DMS53 (cell line): ENCODE measurements at places on chromosomes 13 and 19.

- DNase-seq = peak; percentile 75
Measured at GRCh38 chr19:2477141-2477710, 1.3 kb downstream of the GADD45B start.

DNA sequence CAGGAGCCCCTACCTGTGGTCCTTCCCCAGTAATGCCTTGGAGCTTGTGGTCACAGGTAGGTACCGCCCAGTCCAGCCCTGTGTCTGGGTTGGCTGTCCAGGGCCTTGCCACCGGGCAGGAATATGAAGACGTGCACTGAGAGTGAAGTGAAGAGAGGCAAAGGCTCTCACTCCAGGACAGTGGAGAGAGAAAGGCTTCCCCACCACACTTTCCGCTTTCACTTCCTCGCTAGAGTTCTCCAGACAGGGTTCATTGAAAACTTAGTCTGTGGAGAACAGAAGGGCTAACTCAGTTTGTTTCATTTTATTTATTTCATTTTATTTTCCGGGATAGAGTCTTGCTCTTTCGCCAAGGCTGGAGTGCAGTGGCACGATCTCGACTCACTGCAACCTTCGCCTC, 14.2 kb downstream of the FCAR start:
- DNase-seq = no peak

GRCh38 chr19:48480558-48481500, 11.7 kb downstream of the CYTH2 start:
- peak; percentile 84 for DNase-seq

DNA sequence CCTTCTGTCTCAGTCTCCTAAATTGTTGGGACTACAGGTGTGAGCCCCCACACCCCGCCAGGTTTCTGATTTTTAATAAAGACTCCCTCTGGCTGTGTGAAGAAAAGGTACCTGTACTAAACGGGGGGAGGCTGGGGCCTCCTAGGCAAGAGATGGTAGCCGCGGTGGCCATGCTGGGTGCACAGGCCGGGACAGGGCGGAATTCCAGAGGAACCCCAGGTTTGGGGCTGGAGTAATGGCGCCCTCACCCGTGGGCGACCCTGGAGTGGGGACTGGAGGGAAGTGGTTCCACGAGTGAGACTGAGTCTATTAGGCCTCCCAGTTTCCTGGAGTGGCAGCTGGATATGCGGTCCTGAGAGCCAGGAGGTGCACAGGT, 1.6 kb upstream of the CBARP start:
- DNase-seq = no peak

DNA sequence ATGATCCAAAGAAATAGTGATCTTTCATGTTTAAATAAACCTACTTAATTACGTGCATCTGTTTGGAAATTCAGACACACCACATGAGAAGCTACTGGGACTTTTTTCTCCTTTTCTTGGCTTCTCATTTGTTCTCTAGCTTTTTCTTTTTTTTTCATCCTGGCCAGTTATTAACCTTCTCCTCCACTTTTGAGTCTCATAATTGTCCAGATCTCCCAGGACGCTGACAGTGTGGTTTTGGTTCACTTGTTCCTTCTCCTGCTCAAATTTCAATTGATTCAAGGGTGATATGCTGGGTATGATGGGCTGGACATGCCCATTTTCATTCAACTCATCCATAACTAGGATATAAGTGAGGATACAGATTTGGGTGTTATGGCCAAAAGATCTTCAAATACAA, 152.3 kb downstream of the TM9SF2 start:
- no peak for DNase-seq

DNA sequence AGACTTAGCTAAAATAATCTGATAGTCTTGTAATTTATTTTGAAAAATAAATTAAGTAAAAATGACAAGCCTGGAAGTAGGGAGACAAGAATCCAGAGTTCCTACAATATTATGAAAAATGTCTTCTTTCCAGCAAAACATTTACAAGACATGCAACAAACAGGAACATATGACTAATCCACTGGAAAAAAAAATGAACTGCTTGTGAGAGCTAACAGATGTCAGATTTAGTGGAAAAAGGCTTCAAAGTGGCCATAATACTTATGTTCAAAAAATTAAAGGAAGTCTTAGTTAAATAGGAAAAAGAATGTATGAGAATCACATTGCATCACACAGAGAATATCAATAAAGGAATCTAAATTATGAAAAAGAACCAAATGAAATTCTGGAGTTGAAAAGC, 2082.0 kb upstream of the PCDH20 start:
- DNase-seq = no peak

- no peak for DNase-seq
Measured at GRCh38 chr19:29538146-29538545, 12.4 kb downstream of the VSTM2B start.

DNA sequence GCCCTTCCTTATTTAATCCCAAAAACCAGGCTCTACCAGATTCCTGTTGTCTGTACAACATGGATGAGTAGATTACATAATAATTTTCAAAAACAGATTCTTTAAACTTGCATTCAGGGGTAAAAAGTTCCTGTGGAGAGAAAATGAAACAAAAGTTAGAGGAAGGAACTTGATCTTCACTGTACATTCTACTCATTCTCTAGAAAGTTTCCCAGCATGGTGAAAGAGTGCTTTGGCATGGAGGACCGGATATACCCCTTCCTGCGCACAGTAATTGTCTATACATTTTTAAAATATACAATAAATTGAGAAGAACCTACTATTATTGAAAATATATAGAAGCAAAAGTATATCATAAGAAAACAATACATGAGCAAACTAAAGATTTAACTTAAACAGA, 274.2 kb downstream of the ITGBL1 start:
- DNase-seq = no peak

DNA sequence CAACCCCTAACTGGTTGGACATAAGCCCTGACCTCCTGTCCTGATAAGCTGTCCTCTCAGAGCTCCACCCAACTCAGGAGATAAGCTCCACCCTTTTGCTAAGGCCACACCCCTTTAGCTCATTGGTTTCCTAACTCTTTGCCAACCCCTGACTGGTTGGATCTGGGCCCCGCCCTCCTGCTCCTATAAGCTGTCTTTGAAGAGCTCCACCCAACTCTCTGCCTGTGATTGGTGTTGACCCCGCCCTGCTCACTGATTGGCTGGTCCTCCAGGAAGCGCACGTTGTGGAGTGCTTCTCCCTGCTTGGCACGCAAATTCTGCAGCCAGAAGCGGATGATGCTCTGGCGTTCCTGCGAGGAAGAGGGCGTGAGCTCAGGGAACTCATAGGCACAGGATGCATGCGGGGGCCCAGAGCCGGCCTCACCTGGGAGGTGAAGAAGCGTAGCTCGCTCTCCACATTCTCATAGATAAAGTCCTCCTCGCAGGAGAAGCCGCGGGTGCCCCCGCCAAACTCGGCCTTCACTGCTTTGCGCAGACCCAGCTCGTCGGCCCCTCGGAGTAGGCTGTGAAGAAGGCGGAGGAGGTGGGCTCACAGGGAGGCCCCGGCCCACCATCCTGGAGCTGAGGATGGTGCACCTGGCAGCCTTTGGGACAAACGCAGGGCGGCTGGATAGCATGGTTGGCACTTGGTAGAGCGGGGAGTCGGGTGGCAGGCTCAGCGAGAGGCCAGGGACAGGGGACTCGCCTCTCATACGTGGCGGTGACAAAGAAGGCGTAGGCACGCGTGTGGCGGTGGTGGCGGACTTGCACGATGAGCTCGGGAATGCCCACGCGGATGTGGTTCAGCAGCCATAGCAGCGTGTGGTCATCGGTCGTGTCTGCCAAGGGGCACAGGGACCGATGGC, 1.7 kb downstream of the ANO8 start:
- DNase-seq = peak; percentile 63

GRCh38 chr13:62176051-62176450, 760.4 kb upstream of the PCDH20 start:
- no peak for DNase-seq

DNA sequence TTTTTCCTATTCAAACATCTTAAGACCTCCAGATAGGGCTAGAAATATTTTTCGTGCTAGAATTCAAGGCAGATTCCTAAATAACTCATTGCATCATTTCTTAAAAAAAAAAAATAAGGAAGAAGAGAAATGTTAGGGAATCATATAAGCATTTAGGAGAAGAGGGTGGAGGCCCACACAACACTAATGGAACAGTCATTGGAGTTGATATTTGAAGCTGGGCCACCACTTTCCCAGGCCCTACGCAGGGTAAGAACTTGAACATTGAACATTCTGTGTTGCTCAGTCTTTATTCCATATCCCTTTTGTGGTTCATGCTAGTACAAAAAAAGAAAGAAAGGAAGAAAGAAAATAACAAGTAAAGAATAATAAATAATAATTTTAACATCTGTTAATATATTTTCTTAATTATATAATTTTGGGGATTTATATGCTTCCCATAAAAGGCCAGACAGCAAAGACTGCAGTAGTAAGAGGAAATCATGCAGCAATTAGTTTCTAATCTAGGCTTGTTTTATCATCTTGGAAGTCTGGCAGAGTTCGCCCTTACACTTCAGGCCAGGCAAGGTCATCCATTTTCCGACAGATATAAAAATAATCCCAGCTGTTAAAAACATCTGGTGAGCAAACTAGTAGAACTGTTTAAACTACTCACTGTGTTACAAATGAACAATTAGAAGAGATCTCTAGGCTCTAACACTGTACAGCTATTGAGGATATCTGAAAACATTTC, 127.7 kb downstream of the FRY start:
- DNase-seq = no peak

GRCh38 chr13:98528663-98529064, 48.2 kb downstream of the STK24 start:
- no peak for DNase-seq

- DNase-seq = no peak
Measured at GRCh38 chr13:82294226-82294625, 1588.0 kb downstream of the SLITRK1 start.

DNA sequence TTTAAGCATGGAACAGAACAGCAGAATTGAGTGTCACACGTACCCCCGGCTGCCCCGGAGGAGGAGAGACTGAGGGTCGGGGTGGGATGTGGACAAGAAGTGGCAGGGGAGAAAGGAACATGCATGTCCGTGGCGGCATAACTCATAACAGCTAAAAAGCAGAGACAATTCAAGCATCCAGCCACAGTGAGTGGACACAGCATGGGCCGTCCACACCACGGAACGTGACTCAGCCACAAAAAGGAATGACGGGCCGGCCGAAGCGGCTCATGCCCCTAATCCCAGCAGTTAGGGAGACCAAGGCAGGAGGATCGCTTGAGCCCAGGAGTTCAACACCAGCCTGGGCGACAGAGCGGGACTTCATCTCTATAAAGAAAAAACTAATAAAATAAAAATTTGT, 7.6 kb downstream of the DOHH start:
- no peak for DNase-seq

DNA sequence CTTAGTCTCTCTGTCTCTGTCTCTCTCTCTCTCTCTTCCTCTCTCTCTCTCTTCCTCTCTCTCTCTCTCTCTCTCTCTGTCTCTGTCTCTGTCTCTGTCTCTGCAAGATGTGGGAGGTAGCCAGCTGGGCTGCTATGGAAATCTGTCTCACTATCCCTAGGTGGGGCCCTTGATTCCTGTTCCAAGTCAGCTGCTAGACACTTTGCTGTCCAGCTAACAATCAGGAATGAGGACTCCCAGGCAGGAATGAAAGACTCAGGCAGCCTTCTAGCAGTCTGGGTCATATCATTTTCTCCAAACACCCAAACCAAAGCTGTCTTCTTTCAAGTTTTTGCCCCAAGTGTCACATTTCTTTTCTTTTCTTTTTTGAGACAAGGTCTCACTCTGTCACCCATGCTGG, 23.2 kb downstream of the CATSPERD start:
- no peak for DNase-seq

DNA sequence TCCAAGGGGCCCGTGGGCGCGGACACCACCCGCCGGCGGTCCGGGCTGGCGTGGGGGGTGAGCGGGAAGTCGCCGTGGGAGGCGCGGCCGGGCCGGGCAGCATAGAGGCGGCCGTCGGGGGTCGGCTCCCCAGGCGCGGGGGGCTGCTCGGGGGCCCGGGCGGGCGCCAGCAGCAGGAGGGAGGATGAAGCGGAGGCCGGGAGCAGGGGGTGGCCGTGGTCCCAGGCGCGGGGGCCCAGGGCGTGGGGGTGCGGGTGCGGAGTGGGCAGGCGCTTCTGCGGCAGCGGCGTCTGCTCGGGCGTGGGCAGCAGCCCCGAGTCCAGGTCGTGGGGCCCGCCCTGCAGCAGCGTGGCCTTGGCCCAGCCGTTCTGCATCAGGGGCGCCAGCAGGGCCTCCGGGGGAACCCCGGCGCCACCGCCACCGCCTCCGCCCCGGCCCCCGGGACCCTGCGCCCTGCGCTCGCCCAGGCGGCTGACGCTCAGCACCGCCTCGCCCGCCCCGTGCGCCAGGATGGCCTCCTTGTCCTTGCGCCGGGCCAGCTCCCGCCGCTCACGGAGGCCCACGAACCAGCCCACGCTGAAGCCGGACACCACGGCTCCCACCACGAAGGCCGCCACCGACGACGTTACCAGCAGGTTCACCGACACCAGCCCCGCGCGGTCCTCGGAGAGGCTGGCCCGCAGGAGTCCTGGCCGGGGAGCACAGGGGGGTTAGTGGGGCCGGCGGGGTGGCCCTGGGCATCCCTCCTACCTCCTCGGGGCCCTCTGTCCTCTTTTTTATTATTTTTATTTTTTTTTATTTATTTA, 4.2 kb upstream of the LRG1 start:
- DNase-seq = no peak

DNA sequence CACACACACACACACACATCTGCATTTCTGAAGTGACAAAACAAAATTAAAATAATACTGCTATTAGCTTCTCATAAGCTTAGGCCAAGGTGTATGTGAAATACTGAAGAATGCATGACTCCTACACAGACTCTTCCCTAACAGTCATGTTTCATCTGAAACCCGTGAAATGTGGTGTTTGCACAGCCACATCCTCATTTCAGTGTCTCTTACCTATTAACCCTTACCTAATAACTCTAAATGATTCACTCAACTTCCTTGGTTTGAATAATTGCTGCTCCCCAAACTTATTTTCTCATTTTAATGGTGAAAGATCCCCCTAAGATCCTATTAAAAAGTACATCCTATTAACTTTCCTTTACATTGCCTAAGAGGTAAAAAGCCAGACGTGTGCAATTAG, 117.6 kb downstream of the MIPEP start:
- no peak for DNase-seq

DNA sequence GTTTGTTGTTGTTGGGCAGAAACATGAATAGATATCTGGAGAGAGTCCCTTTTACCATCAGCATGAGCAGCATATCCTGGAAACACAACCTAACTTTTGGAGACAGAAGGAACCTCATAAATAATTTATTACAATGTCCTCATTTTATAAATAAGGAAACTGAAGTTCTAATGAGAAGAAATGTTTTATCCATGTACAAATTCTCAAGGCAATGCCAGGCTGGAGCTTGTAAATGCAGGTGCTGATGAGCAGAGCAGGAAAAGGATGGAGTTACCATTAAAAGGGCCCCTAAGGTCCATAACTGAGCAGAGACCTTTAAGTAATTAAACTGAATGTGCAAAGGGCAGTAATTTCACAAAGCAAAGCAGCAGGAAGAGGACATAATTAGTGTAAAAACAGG, 17.3 kb downstream of the LCP1 start:
- DNase-seq = no peak

DNA sequence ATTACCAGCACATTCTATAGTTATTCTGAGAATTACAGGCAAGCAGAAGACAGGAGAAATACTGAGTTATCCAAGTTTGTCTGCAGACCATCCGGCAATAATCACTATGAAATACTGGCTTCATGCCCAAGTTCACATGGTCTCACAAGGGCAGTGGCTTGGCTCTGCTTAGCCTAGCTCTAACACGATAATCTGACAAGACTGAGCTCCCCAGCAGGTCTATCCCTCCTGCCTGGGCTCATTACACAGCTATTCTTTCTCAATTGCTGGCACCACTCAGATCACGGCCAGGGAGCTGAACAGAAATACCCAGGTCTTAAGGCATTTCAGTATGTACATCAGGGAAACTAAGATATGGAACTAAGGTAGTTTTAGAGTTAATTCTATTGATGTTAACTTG, 361.6 kb upstream of the PCDH20 start:
- DNase-seq = no peak
